ENCODE measurements at places on chromosomes 11 and 22.

GRCh38 chr11:118914987-118915386 is 10.7 kb downstream of the BCL9L start:
- no peak for DNase-seq

- DNase-seq, result no peak
Observed at GRCh38 chr22:27895600-27895999, 23.5 kb downstream of the PITPNB start.

DNA sequence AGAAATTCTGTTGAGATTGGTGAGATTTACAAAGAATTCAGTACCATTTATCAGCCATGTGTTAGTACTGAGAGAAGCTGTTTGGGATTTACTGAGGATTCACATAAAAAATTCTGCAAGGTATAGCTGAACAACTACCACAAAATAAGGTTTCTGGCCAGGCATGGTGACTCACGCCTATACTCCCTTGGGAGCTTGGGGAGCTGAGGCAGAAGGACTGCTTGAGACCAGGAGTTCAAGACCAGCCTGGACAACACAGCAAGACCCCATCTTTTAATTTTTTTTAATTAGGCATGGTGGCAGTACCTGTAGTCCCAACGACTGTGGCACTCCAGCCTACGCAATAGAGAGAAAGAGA is 86.7 kb downstream of the SIK3 start:
- no peak for DNase-seq

DNA sequence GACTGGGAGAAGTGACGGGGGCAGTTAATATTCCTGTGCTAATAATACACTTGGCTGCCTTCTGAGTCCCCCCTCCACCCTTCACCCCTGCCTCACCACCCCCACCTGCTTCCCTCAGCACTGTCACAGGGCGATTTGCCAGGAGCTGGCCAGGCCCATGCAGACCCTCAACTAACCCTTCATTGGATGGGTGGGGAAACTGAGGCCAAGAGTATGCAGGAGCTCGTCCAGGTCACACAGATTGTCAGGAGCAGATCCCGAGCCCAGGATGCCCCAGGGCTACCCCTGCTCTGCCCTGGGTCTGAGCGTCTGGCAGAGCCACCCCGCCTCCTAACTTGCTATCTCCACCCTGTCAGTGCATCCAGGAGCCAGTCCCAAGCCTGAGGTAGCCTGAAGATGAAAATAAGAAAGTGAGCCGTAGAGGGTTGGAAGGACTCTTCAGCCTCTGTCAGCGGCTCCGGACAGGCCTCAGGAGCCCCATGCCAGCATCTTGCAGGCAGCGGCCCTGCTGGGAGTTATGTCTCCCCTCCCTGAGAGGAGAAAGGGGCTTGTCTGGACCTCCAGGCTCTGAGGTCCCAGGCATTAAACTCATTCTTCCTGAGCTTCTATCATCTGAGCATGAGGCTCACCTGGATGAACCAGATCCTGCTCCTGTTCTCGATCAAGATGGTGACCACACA is 6.2 kb downstream of the TPBGL start:
- no peak for DNase-seq

DNA sequence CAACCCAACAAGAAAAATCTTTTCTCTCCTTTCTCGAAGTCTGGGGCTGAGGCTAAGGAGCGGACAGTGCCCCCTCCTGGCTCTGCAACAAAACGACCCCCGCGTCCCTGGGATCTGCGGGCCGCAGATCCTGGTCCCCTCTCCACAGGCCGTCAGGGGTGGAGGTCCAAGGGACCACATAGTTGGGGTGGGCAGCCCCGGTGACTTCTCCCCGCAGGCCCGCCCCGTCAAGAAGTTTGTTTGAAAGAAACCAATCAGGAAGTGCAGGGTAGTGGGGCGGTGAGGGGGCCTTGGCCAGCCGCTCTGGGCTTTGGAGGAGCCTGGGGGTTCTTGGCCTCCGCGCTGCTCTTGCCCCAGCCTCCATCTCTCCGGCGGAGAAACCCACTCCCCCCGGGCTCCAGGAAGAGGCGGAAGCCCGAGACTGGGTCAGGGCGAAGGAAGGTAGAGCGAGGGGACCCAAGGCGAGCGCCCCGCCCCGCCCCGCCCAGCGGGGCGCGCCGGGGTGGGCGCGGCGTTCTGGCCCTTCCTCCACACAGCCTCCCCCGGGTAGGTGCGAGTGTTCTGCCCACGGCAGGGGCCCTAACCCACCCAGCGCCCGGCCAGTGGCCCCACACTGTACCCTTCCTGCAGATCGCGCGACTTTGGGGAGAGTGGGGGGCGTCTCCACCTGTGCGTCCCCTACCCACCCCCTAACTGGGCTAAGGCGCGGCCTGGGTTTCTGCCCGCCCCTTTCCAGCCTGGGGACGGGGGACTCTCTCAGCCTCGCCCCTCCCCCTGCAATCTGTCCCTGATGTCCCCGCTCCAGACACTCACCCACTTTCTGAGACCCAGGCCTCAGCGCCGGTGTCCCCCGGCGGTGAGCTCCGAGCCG is 1.3 kb downstream of the TP53I11 start:
- DNase-seq, result no peak

DNA sequence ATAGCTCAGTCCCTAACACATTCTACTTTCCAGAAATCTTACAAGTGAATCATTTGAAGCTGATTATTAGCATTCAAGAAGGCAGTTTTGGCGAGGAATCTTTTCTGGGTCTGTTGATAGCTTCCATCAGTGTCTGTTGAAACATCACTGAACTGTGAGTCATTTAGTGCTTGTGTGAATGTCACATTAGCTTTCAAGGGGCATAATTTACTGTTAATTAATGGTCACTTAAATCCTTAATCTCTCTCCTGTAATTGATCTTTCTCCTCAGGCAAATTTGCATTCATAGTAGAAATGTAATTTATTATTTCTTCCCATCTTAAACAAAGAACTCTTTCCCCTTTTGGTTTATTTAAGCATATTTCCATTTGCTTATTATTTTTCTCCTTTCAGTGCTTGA is 2.6 kb downstream of the HTR3B start:
- DNase-seq, result no peak

DNA sequence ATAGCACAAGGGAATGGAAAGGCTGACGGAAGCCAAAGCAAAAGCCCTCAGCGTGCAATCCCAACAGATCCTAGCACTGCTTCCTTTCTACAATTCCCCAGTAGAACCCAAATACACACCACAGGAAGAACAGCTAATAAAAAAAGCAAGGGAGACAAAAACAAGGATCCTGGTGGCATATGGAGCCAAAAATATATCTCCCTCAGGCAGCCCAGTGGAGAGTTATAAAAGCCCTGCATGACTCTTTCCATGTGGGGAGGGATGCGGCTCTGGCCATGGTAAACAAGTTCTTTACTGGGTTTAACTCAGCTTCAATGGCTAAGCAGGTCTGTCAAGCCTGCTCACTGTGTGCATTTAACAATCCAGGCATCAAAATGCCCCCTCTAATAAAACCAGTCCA is 88.1 kb downstream of the PIWIL4 start:
- DNase-seq, result no peak

DNA sequence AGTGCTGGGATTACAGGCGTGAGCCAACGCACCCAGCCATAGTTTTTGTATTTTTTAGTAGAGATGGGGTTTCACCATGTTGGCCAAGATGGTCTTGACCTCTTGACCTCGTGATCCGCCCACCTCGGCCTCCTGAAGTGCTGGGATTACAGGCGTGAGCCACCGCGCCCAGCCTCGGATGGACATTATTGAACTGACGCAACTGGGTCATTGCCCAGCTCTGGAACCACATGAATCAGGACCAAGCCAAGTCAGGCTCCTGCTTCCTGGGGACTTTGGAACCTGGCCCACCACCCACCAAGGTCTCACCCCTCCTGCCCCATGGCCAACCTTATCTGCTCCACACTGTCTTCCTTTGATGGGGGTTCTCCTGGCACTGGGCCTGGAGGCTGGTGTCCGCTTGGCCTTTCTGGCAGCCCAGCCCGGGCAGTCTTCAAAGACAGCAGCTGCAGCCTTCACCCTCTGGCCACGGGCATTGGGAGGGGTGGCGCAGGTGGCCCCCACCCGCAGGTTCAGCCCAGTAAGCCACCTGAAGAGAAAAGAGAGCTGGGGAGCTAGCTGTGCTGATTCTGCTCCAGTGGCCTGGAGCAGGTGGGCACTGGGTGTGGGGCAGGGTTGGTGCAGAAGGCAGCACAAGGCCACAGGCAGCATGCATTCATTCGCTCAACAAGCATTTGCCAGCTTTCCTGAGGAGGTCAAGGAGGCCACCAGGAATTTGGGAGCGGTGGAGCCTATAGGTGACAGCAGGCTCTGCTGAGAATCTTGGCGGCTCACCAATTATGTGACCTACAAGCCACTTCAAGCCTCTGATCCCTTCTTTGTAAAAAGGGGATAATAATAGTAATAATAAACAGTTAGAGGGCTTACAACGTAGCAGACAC is 5.7 kb downstream of the CHADL start:
- DNase-seq, result no peak

DNA sequence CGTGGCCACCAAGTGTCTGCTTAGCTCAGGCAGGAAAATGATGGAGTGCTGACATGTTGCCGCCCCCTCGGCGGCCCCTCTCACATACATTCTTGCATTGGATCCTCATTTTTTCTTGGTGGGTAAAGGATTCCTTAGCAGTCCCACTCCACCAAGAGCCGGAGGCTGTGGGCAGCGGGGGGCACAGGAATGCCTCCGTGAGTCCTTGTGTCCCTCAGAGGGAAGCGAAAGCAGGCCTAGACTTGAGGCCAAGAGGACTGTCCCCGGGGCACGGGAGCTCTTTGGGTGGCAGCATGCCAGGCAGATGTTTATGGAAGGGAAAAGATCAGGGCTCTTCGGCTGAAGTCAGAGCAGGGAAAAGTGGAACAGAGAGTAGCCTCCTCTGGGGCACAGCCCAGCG is 21.6 kb downstream of the LRFN4 start:
- DNase-seq, result no peak

GRCh38 chr11:128532572-128533091 is 54.7 kb downstream of the ETS1 start:
- no peak for DNase-seq

Data from CMK (cell line).